ENCODE measurements at places on chromosomes 5 and 9. TPM values are rescaled to one million over a fixed set of nuclear protein-coding genes. Genes with fewer than 3 reads are reported as not detected.

- DNase-seq, result peak; percentile 15
Measured at GRCh38 chr5:76521240-76521758, 101.9 kb downstream of the F2RL2 start.

DNA sequence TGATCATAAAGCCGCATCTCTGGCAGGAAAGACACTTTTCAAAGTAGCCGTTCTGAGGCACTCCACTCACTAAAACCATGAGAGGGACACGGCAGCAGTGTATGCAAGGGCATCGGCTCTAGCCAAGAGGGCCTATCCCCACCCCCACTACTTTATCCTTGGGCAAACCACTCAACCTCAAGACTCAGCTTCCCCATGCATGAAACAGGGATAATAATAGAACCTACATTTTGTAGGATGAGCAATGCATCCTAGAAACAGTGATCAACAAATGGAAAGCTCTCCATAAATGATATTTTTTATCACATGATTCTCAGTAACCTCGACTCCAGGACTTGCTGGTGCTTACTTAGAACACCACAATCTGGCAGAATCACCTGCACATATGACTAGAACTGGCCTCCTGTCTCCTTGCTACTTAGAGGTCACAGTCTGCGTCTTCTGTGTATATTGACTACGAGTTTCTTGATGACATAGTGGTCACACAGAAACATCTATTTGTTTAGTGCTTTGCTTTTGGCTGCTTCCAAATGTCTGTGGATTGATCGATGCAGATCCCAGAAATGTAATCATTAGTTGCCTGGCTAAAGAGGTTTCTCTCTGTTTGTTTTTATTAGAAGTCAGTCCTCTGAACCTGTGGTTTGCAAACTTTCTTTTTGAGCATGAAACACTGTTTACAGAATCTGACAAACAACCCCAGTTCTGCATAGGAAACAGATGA is 102.1 kb downstream of the LHFPL2 start:
- DNase-seq, result no peak

DNA sequence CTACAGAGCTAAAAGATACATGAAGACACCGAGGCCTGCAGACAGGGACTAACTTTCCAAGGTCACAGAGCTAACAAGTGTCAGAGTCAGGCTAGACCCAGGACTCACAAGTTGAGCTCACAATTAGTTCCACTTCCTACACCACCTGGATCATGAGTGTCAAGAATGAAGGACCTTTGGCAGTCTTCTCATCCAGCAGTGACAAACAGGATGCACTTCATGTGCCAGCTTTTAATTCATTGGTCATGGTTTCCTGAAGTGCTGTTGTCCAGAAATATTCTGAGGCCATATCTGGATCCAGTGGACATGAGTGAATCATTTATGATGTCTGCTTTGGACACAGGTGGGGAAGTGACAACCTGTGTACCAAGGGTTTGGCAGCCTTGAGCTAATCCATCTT is 77.4 kb downstream of the KCNIP1 start:
- no peak for DNase-seq

GRCh38 chr9:76644647-76645250 is 119.5 kb upstream of the PCA3 start:
- DNase-seq, result no peak

DNA sequence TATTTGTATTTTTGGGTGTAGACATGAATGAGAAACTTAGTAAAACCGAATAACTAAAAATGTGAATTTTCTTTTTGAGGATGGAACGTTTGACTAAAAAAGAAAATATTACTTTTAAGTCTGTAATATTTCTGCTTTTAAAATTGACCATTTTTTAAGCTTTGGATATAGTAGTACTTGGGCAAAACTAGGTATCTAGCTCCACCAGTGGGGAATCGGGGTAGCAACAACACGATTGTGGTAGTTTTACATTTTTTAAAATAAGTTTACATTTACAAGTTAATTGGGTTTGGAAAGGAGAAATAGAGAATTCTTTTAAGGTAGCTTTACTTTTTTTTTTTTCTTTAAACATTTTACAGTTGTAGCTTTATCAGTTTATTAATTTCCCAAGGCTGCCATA is 154.4 kb downstream of the MAN2A1 start:
- DNase-seq, result no peak

DNA sequence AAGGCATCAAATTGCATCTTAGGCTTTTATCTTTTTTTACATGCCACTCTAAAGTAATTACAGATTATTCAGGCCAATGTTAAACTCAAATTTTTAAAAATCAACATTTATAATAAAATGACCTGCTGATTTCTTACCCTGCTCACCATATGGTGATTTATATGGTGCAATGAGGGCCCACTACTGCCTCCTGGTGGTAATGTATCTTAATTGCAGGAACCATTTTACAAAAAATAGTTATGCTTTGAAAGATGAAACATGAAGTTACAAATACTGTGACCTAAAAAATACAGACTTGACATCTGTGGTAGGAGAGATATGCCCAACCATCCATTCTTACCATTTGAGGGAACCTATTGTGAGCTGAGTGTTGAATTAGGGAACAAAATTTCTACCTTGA is 292.6 kb upstream of the TAS2R1 start:
- no peak for DNase-seq

DNA sequence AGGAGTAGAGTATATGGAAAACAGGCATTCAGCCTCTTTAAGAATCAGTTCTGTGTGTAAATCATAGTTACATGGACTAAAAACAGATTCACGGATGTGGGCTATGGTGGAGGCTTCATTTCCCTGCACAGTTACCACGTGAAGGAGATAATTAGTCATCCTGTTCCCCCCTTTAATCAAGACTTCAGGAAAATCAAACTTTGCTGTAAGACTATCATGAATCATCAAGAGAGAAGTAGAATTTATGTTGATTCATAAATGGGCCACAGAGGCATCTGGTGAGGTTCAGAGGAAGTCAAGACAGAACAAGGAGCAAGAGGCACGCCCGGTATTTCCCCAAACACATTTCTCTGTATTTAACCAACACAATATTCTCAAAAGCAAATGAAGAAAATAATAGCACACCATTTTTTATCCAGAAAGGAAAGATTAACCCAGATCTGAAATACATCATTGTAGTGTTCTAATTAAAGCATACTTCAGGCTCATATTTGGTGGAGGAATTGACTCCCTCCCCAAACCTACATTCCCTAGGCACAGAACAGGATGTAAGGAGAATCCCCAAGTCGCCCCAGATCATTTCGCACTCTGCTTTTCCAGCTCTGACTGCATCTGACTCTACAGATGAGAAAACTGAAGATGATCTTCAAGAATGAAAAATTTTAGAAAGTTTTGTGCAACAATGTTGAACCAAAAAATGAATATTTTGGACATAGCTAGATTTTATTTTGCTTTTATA is 175.8 kb upstream of the GAS1 start:
- DNase-seq, result no peak

DNA sequence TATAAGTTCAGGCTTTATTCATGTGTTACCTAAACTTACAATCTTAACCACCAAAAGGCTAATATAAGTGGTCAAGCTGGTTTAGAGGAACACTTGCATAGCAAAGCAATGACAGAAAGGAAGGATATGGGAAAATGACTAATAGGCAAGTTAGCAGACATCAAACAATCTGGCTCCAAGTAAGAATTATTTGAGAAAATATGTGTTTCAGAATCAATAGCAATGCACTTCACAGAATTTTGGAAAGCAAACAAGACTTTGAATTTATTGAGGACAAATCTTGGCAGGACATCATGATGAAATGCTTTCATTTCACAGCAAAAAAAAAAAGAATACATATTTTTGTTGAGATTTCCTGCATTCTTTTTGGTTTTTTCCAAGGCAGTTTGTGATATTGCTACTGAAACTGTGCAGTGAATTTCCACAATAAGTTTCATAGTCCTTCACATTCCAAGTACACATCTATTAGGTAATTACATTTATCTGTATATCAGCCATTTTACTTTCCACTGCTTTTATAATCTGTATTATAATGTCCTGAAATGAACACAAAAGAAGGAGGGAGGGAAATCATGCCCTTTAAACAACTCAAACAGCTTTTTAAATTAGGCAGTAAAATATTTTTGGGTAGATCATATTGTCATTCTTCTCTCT is 417.9 kb downstream of the NR2F1-AS1 start:
- no peak for DNase-seq

DNA sequence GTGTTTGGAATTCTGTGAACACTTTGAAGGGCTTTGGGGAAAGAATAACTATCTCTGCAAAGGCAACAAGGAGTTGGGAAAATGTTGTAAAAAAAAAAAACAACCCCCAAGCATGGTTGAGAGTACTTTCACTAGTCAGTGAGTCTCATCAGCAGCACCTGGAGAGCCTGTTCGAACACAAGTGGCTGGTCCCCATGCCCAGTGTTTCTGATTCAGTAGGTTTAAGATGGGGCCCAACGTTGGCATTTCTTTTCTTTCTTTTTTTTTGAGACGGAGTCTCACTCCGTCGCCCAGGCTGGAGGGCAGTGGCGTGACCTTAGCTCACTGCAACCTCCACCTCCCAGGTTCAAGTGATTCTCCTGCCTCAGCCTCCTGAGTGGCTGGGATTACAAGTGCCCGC is 59.5 kb downstream of the KLF4 start:
- no peak for DNase-seq

- DNase-seq, result no peak
Measured at GRCh38 chr9:18545636-18546360, 71.8 kb downstream of the ADAMTSL1 start.

GRCh38 chr5:98193921-98194760 is 579.3 kb upstream of the RGMB start:
- no peak for DNase-seq

GRCh38 chr9:133716564-133717112 is 21.5 kb downstream of the SARDH start:
- no peak for DNase-seq

DNA sequence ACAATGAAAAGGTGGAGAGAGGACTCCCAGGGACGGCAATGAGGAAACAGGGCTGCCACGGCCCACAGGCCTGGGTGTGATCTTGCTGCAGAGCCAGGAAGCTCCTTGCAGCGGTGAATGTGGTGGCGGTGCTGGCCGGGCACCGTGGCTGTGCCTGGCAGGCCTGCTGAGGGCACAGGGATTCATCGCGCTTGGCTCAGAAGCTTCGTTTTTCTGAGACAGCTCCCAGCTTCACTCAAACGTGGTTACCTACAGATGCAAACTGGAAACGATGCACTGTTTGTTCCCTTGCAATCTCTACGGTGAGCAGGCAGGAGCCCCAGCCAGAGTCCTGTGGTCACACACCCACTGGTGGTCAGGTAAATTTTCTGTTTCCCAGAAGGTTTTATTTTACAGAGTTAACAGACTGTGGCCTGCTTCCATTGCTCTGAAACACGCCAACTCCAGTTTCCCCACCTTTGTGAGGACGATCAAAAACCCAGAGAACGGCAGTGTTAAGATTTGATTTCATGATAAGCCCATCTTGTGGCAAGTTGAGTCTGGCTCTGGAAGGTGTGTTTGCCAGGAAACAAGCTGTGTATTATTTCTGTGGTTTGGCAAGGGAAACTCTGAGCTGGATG is 183.9 kb downstream of the AUH start:
- DNase-seq, result no peak

Gene FOXD4L6
- not detected for polyA plus RNA-seq

Gene PCDHGA3
- polyA plus RNA-seq, result not detected

Gene IL3
- not detected for polyA plus RNA-seq

Gene CCDC192
- polyA plus RNA-seq, result not detected

Gene PCDHGC5
- not detected for polyA plus RNA-seq

Gene TMEFF1
- polyA plus RNA-seq, result not detected

Gene GRIA1
- not detected for polyA plus RNA-seq

Measured in naive B cell (primary cell).